ENCODE measurements at places on chromosomes 7 and 10.

GRCh38 chr10:9239298-9239697 lies 1184.8 kb downstream of the GATA3 start:
- no peak for DNase-seq

- DNase-seq: no peak
Observed at GRCh38 chr10:133309720-133310398, 1.1 kb downstream of the ZNF511 start.

- no peak for DNase-seq
Observed at GRCh38 chr7:47991270-47991669, 11.9 kb upstream of the HUS1 start.

- no peak for DNase-seq
Observed at GRCh38 chr10:98296524-98296923, 28.5 kb upstream of the LOXL4 start.

- no peak for DNase-seq
Observed at GRCh38 chr10:119725517-119725827, 378 bp upstream of the INPP5F start.

All from NCI-H1092 (cell line).